ENCODE measurements at places on chromosomes 3 and 15.

DNA sequence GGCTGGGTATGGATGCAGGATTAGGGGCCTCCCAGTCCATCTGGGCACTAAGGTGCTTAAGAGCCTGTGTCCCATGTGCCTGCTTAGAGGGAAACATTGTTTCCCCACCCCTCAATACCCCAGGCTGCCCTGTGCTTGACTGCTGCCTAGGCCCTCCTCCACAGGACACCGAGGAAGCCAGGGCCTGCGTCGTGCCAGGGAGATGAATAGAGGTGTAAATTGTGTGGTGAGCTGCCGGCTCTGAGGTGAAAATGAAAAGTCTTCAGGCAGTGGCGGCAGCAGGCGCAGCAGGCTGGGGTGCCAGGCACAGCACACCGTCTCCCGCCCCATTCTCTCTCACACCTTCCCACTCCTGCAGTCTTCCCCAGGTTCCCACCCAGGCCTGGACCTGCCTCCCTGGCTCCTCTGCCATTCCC is 13.9 kb upstream of the GRM2 start:
- no peak for DNase-seq

DNA sequence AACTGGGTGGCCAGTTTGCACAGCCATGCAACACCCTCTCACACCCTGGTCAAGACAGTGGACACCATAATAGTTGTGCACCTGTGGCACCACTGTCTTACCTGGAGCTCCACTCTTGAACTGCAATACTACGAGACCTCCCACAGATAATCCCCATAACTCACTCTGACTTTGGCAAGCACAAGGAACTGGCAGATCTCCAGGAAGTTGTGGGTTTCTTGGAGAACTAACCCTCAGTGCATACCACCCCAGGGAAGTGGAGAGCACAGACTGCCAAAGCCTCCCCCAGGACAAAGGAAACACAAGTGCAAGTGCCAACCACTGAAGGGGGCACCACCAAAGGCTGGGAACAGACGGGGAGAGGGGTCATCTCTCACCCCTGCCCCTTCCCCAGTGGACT is 318.6 kb downstream of the SUCLG2 start:
- no peak for DNase-seq

- DNase-seq = no peak
Measured at GRCh38 chr15:47291767-47292166, 425.5 kb upstream of the SEMA6D start.

GRCh38 chr3:46926871-46927717 is 49.5 kb downstream of the CCDC12 start:
- DNase-seq = peak; percentile 40

DNA sequence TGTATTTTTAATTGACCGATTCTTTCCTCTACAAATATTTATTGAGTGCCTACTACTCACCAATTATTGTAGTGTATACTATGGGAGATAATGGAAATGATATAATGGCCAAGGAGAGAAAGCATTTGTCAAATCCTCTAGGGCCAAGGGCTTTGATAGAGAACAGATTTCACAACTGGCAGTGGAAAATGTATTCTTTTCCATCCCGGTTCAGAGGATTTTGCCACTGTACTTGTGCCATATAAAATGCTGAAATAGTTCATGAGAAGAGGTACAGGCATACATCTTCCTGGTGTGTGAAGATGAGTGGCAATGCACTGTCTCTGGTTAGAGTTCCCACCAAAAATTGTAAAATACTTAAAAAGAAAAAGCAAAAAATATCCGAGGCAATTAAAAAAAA is 451.6 kb upstream of the TPRG1 start:
- DNase-seq = no peak
